ENCODE measurements at places on chromosomes 11 and 22.
A peak's percentile ranks its signal among the peaks of the same experiment; 100 is the strongest.

DNA sequence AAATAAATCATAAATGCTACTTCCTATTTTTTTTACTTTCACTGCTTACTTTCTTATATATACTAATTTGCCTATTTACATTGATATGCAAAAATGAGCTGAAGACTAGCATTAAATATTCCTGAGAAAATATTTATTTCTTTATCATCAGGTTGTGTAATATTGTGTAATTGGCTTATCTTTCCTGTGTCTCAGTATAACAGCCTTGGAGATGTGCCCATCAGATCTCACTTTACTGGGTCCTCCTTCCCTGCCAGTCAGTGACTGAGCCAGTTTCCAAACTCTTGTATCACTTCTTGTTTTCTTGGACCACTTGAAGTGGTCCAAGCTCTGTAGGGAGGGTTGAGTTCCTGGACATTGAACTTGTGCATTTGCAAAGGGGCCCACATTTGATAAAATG is 900.0 kb downstream of the LUZP2 start:
- no peak for DNase-seq

- DNase-seq: no peak
Observed at GRCh38 chr11:111019871-111020670, 225.5 kb upstream of the POU2AF2 start.

- DNase-seq: no peak
Observed at GRCh38 chr22:35842954-35843353, 125.3 kb downstream of the APOL5 start.

- no peak for DNase-seq
Observed at GRCh38 chr11:86513746-86514373, 139.2 kb downstream of the CCDC81 start.

DNA sequence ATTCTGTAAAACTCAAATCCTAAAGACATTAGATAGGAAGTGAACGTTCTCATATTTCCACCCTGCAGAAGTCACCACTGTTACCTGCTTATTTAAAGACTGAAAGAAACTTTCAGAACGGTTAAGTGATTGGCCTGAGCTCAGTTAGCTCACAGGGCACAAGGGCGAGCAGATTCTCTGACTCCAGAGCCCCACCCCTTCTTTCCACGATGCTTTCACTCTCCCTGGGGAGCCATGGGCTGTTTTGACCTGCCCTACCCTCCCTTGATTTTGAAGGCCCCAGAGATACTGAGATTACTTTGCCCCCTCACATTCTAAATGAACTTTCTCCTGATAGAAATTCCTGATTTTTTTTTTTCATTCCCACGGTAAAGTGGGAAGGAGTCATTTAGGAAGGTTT is 33.9 kb downstream of the ARHGAP1 start:
- no peak for DNase-seq

DNA sequence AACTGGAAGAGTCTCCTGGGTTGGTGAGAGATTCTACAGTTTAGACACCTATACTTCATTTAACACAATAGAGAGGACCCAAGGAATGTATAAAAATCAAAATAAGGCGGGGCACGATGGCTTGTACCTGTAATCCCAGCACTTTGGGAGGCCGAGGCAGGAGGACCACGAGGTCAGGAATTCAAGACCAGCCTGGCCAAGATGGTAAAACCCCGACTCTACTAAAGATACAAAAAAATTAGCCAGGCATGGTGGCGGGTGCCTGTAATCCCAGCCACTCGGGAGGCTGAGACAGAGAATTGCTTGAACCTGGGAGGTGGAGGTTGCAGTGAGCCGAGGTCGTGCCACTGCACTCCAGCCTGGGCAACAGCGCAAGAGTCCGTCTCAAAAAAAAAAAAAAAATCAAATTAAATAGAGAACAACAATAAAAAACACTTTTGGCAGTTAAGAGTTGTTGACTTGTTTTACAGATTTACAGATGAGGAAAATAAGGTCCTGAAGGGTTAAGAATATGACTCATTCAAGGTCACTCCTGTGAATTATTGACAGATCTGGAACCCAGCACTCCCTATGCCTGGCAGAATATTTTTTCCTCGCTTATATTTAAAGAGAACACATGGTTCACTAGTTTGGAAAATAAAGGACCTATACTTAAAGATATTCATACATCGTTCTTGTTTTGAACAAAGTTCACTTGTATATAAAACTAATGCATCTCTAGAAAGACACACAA is 5.2 kb downstream of the LGR4 start:
- no peak for DNase-seq

DNA sequence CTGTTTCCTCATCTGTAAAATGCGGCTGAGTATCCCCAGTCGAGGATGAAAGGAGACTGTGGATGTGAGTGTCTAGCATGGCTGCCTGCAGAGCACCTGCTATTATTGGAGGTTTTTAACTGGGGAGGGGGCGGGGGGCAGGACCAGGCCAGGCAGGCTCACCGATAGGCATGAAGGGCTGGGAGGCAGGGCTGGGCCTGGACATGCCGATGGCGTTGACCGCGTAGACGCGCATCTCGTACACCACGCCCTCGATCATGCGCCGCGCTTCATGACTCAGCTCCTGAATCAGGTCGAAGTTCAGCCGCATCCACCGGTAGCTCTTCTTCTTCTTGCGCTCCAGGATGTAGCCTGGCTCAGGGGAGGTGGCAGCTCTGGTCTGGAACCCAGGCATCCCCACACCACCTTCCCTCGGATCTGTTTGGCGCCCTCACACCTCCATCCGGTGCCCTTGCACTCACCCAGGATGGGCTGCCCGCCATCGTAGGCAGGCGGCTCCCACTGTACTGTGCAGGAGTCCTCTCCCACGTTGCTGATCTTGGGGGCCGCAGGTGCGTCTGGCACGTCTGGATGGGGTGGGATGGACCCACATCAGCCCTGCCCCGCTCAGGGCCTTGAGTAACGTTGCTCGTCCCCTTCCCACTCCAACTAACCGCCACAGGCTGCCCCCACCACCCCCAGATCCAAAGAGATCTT is 15.1 kb downstream of the MYBPC3 start:
- DNase-seq: no peak

GRCh38 chr11:40882301-40882700 is 577.2 kb downstream of the LRRC4C start:
- no peak for DNase-seq

DNA sequence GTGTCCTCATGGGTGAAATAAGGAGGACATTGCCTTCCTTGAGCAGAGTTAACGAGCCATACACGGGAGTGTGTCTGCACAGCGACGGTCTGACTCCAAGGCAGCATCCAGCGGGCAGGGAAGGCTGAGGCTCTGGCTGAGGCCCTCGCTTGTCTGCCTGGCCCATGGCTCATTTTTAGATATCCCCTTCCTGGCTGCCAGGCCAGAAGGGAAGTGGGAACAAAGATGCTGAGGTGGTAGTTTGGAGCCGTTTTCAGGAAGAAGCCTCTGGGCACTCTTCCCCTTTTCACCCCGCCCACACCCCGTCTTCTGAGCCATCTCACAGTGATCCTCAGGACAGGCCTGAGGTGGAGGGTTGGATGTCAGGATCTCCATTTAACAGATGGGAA is 3.0 kb upstream of the SLCO2B1 start:
- no peak for DNase-seq

- no peak for DNase-seq
Observed at GRCh38 chr11:1733009-1733715, 17.2 kb downstream of the IFITM10 start.

DNA sequence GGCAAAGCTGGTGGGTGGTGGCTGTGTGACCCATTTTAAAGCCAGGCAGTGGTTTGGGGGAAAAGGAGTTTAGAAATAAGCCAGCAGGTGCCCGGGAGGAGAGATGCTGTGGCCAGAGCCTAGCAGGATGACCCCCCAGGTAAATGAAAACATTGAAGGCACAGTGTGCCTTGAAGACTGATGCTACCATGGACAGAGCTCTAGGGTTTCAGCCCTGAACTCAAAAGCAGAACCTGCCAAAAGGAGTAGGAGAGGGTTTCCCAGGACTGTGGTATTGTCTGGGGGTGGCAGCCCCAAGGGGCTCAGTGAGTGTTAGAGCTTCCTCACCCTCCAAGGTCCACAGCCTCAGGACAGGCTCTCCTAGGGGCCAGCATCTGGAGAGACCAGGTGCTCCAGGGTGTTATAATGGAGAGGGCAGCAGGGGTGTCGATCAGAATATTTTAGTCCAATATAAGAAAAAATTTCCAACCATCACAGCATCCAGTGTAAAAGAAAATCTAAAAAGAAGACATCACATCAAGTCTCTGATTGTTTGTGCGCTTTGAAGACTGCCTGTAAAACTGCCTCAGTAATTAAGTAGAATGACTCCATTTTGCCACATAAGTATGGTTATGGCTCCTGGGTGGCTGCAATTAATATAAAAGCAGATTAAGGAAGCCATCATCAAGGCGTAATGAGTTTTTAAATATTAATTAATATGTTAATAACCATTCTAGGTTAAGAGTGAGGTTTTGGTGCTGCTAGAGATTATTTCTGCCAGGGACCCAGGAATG is 88.6 kb upstream of the LMO1 start:
- no peak for DNase-seq

DNA sequence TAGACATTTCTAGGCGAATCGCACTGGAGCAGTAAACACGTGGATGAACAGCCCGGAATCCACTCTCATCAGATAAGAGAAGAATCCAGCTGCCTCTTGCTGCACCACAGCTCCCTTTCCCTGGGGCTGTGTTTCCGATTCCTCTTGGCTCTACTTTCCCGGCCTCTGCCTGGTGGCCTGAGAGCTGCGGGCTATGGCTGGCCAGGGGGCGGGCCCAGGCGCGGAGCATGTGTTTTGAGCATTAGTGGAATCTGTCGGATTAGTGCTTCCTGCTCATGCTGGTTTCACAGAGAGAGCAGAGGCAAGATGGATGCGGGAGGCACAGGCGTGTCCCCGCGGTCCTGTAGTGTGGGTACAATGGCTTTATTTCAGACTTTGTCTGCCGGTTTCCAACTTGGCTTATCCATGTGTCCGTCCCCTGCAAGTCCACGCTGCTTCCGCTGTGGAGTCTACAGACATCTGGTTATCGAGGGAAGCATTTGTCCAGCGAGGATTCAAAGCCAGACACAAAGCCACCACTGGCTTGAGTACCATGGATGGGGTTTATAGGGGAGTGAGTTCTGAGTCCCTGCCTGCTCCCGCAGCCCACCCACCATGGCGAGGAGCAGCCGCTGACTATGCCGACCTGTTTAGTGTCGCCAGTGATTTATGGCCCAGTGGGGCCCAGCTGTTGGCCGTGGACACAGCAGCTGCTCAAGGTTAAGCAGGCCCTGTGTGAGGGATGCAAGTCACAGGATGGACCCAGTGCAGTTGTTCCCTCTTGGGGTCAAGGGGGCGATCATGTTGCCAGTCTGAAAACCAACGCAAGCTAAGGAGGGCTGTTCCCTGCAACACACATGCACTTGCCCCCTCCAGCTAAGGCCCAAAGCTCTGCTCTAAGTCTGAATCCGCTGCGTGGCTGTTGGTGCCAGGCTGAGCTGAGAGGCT is 43.3 kb upstream of the EP300 start:
- DNase-seq: no peak

- DNase-seq: no peak
Observed at GRCh38 chr11:8905528-8906165, 5.3 kb upstream of the AKIP1 start.

GRCh38 chr11:124753205-124753604 is 1.1 kb upstream of the VSIG2 start:
- DNase-seq: no peak

- no peak for DNase-seq
Observed at GRCh38 chr11:21965221-21965620, 227.7 kb upstream of the ANO5 start.

- no peak for DNase-seq
Observed at GRCh38 chr11:64204464-64204989, 2.0 kb upstream of the FERMT3 start.

DNA sequence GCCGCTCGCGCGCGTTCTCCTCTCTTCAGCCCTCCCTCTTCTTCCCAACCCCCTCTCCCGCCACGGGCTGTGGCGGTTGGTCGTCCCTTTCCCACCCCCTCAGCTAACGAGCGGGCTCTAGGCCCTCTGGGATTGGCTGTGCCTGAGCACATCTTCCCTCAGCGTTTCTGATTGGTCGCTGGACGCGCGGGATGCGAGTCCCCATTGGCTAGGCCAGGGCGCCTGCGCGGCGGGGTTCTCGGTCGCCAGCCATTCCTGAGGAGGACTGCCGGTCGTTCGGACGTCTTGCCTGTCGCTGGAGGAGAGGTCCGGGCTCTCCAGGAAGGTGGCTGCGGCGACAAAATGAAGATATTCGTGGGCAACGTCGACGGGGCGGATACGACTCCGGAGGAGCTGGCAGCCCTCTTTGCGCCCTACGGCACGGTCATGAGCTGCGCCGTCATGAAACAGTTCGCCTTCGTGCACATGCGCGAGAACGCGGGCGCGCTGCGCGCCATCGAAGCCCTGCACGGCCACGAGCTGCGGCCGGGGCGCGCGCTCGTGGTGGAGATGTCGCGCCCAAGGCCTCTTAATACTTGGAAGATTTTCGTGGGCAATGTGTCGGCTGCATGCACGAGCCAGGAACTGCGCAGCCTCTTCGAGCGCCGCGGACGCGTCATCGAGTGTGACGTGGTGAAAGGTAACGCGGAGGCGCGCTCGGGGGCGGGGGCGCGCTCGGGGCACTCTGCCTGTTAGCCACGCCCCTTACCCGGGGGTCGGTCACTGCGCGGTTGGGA is at the start of gene RBM14:
RBM14 (plus strand) TSS at position 252 of the 776 bp plus-strand sequence; CDS start at position 343, 91 bp downstream.
- peak; percentile 94 for DNase-seq

DNA sequence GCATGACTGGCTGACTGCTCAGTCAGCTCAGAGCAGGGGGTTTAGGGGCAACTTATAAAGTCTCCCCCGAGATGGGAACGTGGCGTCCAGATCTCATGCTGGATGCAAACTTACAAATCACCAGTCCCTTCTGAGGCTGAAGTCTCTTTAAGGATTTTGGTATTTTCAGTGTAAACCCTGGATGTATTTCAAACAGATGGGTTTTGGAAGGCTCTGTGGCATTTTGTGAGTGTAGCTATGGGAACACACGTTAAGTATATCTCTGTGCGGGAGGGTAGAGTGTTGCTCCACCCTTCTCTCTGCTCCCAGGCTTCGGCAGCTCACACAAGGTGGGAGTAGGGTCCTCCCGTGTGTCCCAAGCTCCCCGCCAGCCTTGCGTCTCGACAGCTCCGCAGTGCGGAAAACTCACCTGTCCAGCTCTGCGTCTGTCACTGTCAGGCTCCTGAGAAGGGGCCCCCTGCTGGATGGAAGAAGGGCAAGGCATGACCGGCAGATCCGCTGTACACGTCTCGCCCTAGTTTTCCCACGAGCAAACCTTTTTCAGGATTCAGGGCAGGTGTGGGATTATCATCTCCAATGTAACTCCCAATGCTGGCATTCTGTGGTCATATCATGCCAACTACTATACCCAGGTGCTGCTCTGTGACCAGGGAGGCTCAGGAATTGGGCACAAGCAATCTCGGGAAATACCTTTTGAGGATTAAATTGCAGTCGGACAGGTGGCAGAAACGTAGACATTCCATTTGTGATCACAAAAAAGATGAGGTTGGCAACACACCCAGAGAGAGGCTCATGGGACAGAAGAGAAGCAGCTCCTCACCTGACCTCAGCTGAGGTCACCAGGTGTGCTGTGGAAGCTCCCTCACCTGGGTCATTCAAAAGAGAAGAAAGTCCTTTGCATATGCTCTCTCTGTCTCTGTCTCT is 313.9 kb upstream of the B3GAT1 start:
- DNase-seq: no peak

- no peak for DNase-seq
Observed at GRCh38 chr22:44728761-44729324, 23.5 kb upstream of the ARHGAP8 start.
